T47D (cell line): ENCODE measurements at places on chromosomes 16 and 17.

GRCh38 chr16:48684148-48684547, 74.2 kb upstream of the N4BP1 start:
- DNase-seq, result no peak

GRCh38 chr16:80468029-80468428, 72.8 kb upstream of the DYNLRB2 start:
- no peak for DNase-seq

DNA sequence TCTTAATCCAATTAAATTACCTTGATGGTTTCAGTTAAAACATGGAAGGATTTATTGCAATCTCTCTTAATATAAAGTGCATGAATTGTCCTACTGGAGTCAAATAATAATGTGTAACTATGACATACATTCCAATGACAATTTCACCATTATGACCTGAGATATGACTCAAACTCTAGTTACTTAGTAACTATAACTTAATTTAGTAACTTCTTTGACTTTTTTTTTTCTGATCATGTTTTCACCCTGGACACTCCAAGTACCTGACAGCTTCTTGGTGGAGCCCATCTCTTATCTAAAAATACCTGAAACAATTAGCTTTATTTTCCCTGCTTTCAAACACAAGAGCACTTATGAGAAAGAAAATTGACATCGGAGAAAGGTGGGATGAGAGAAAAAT, 123.7 kb downstream of the STX8 start:
- no peak for DNase-seq

GRCh38 chr17:78300962-78301820, 58.7 kb downstream of the SOCS3 start:
- no peak for DNase-seq

DNA sequence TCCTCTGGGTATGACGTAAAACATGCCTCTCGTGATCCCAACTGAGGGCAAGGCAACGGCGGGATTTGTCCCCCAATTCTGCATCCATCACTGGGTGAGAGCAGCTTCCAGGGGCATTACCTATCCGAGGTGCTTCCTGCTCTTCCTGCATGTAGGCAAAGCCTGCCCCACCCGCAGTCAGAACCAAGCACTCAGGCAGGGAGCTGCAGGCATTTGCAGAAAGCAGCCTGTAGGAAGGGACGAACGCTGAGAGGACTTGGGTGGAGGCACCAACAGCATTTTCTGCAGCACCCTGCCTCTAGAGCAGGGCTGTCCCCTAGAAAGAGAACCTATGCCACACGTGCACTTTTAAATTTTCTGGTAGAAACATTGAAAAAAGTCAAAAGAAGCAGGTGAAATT, 5.5 kb downstream of the BCO1 start:
- DNase-seq, result no peak

GRCh38 chr17:77235370-77235941, 94.7 kb downstream of the SEC14L1 start:
- no peak for DNase-seq

DNA sequence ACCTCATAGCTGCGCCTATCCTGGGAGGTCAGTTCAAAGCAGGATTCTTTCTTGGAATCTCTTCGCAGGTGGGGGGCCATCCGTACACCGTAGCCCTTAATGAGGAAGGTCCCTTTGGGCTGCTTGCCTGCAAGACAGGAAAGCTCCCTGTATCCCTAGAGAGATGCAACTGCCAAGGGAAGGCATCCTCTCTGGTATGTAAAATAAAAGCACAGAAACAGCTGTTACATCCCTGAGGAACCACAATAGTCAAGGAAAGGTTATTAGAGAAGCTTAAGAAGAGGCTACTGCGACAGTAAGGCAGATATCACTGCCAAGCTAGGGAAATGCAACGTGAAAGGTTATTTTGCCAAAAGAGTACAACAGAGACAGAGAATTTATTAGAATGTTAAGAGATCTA, 77.2 kb downstream of the SNX11 start:
- no peak for DNase-seq

DNA sequence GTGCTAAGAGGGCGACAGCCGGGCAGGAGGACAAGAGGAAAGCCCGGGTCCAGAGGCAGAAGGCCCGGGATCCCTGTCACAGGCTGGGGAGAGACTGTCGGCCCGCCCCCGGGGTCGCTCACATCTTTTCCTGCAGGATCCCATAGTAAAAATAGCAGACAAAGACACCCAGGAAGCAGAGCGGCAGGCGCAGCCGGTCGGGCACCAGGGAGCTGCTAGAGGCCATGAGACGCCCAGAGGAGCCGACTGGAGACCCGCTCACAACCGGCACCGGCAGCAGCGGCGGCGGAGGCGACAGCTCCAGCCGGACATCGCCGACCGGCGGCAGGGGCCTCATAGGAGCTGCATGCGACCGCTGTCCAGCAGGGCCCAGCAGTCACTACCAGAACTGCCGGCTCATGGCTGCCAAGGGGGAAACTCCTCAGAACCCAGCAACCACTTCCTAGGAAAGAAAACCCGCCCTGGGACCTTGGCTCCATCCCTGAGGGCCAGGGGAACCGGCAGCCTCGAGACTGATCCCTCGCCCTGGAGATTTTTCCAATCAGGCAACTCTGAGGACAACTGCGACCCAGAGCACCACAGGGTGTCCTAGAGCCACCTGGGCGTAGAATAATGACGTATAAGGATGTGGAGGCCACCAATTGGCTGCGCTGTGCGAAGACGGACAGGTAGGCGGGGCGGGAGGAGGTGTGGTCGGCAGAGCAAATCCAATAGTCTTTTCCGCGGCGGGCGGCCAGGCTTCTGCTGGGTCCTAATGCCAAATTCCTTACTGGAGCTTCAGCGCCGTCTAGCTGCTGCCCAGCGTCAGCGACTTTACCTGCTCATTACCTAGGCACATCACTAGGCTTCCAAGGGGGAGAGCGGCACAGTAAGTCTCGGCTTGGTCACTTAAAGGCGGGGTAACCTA, at the start of gene SLC35B1:
Gene SLC35B1 (minus strand): TSS at position 357 of the 907 bp plus-strand sequence. CDS start 131 bp downstream, at position 226.
- DNase-seq, result peak; percentile 100
